ENCODE measurements at places on chromosomes 12 and 14.

GRCh38 chr12:18071336-18071735 lies 18.7 kb downstream of the RERGL start:
- DNase-seq, result no peak

DNA sequence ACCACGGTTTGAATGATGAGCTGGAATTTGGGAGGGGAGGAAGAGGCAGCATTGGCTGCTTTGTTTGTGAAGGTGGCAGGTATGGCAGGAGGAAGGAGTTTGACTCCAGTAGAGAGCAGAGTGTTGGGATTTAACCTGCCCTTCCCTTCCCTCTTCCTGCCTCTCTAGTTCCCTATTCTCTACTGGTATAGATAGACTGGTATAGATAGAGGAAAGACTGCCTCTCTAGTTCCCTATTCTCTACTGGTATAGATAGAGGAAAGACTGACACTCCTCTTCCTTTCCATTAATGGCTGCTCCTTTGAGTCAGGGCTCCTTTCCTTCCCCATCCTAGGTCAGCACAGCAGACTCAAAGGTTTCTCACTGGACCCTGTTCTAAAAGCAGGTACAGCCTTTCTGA lies 8.4 kb upstream of the SYCP3 start:
- DNase-seq, result no peak

GRCh38 chr12:49703647-49704137 lies 3.5 kb downstream of the FMNL3 start:
- DNase-seq, result no peak

- no peak for DNase-seq
Measured at GRCh38 chr12:87051621-87052020, 795.4 kb upstream of the MGAT4C start.

GRCh38 chr14:99803803-99804202 lies 10.6 kb downstream of the EML1 start:
- DNase-seq, result no peak

DNA sequence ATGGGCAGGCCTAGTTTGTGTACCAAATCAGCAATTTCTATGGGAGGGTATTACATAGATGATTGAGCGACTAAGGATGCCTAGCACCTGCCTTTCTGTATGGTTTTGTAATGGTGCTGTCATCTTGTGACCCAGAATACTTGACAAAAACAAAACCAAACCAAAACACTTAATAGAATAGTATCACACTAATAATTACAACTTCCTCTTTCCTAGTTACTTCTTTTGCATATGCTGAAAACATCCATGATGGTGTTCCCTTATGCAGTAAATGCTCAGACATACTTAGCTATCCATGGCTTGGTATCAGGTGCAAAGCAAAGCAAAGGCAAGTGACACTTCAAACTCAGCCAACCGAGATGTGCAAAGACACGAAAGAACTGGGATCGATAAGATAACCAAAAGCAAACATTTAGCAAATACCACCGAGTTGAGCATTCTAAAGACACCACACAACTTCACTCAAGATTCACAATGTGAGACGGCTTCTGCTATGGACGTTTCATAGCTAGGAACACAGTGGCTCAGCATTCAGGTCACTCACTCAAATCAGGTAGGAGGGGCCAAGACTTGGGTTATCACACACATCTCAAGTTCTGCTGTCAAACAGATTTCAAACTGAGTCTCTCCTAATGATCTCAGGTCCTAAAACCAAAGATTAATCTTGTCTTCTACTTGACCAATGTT lies 24.3 kb downstream of the PPP1CC start:
- no peak for DNase-seq

DNA sequence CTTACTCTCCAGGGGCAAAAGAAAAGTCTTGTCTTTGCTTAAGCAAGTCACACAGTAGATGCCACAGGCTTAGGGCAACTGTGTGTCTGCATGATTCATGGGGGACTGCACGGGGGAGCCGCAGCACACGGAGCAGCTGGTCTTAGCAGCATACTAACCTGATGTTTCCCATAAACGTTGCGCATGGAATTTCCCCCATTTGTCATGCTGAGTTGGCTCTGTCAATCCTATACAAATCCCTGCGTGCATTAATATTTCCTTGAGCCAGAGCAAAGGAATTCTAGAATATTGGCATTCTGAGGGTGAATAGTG lies 71.2 kb downstream of the SAMD4A start:
- no peak for DNase-seq

DNA sequence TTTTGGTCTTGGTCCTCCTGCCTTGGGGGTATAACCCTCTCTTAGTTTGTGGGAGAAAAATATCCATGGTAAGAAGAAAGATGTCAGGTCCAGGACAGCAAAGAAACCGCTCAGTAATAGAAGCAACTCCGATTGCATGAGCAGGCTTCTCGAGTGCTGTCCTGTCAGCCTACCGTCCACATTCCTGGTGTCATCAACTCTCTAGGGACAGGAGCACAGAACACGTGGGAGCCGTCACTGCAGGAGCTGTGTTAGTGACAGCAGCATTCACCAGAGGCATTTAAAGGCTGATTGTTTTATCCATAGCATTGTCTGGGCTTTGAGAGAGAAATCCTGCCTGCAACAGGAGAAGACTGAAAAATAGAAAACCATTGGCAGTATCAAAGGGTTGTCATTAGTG lies 244.2 kb downstream of the CACNA1C start:
- no peak for DNase-seq

DNA sequence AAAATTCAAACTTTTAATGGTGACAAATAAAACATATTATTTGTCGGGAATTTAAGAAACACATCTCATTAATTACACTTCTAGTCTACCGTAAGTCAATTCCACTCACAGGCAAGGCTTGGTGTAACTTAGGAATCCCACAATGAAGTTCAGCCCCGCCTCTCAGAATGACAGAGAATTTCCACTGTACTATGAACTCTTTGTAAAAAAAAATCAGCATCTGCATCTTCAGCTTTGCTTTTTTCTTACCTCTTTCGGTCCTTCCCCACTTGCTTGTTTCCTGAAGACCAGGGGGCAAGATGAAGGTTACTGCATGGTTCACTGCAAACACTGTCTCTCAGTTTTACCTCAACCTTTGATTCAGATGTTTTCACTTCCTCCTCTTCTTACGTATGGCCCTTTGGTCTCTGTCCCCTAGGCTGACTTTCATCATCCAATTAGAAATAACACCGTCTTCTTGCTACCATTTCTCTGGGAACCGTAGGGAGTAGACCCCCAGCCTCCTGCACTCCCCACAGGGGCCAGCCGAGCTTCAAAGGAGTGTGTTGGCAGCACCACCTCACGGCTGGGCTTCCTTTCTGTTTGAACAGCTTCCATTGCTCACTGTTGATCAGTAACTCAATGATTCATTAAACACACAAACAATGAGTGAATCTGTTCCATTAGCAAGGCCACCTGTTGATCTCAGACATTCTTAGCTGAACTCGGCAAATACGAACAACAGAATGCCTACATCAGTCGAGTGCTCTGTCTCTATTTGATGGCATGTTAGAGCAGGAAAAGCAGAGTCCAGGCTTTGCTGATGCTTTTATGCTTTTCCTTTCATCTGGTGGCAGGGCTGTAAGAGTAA lies 343.0 kb downstream of the BMP4 start:
- DNase-seq, result no peak

DNA sequence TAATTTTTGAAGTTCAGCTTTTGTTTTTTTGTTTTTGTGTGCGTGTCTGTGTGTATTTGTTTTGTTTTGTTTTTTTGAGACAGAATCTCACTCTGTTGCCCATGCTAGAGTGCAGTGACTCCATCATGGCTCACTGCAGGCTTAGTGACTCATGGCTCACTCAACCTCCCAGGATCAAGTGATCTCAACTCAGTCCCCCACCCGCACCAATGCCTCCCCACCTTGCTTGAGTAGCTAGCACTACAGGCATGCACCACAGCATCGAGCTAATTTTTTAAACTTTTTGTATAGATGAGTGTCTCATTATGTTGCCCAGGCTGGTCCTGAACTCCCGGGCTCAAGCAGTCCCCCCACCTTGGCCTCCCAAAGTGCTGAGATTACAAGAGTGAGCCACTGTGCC lies 981.4 kb downstream of the BCL11B start:
- DNase-seq, result no peak

DNA sequence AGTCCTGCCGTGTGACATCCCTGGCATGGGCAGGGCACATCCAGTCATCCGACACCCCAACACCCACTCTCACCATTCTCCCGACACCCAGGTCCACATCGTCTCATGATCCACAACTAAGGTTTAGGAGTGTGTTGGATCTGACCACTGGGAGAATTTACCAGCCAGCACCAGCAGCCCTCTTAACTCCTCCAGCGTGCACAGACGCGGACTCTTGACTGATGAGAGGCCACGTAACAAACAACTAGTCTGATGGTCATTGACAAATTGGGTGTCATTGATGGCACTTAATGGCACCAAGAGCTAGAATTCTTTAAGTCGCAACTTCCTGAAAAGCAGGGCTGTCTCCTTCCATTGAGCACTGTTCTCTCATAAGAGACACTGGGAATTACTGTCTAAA lies 203.0 kb upstream of the SFSWAP start:
- DNase-seq, result no peak

GRCh38 chr12:47734725-47735480 lies 9.6 kb upstream of the ENDOU start:
- no peak for DNase-seq
